ENCODE measurements at places on chromosomes 12 and 14. TPM values are rescaled to one million over a fixed set of nuclear protein-coding genes. Genes with fewer than 3 reads are reported as not detected.

Gene ORAI1
- 25.2 TPM for total RNA-seq

Gene SLC10A1
- total RNA-seq, result not detected

Gene RTN1
- total RNA-seq, result not detected

Gene RXYLT1
- 18.8 TPM for total RNA-seq

Gene LYZ
- not detected for total RNA-seq

Gene SLC4A8
- total RNA-seq, result 0.95 TPM

Gene HNRNPC
- 736 TPM for total RNA-seq

Measured in foreskin keratinocyte (primary cell).